ENCODE measurements at places on chromosomes 1 and 21.

DNA sequence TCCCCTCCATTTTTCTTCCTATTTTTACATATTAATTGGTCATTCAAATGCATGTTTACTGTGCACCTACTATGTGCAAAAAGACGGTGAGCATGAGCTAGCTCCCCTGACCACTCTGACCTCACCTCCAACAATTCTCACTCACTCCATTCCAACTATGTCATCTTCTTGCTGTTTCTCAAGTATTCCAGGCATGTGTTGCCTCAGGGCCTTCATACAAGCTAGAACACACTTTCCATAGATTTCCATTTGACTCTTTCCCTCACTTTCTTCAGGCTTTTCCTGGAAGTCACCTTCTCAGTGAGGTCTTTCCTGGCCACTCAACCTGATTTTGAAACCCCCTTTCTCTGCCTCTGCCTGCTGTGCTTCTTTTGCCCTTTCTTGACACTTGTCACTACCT, 32.6 kb downstream of the CHIA start:
- DNase-seq, result no peak

- no peak for DNase-seq
These were observed 11.9 kb upstream of the MRPL55 start for GRCh38 chr1:228120857-228121489.

DNA sequence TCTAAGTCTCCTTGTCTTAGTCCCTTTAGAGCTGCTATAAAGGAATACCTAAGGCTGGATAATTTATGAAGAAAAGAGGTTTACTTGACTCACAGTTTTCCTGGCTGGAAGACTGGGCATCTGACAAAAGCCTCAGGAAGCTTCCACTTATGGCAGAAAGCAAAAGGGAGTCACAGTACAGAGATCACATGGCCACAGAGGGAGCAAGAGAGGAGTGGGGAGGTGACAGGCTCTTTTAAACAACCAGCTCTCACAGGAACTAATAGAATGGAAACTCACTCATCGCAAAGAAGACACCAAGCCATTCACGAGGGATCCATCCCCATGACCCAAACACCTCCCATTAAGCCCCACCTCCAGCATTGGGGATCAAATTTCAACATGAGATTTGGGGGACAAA, 68.8 kb downstream of the DDAH1 start:
- no peak for DNase-seq

DNA sequence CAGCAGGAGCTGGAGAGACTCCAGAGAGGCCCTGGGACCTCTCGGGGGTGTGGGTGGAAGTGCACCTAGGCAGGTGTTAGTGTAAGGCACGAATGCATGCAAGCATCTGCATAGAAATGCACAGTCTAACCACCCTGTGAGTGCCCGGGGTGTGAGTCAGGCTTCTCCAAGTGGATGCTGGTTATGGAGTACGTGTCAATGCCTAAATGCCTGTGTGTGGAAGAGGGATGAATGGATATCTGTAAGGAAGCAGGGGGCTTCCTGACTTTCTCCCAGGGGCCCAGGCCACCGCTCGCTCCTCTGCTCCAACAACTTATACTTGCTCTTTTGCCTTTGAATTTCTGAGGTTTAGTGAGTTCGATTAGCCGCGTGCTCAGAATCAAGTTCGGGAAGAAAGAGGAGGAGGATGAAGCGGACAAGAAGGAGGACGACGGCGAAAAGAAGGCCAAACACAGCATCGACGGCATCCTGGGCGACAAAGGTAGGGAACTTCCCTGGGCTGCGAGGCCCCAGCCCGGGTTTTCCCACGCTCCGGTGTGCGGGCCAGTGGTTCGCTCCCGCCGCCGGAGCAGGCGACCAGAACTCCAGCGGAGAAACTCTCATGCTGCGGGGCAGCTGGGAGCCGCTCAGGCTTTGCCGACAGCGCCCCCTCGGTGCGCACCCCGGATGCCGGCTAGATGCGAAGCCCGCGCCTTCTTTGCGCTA, 5.4 kb downstream of the PAX7 start:
- no peak for DNase-seq

- no peak for DNase-seq
These were observed 47.8 kb downstream of the ADGRL4 start for GRCh38 chr1:78958711-78959110.

DNA sequence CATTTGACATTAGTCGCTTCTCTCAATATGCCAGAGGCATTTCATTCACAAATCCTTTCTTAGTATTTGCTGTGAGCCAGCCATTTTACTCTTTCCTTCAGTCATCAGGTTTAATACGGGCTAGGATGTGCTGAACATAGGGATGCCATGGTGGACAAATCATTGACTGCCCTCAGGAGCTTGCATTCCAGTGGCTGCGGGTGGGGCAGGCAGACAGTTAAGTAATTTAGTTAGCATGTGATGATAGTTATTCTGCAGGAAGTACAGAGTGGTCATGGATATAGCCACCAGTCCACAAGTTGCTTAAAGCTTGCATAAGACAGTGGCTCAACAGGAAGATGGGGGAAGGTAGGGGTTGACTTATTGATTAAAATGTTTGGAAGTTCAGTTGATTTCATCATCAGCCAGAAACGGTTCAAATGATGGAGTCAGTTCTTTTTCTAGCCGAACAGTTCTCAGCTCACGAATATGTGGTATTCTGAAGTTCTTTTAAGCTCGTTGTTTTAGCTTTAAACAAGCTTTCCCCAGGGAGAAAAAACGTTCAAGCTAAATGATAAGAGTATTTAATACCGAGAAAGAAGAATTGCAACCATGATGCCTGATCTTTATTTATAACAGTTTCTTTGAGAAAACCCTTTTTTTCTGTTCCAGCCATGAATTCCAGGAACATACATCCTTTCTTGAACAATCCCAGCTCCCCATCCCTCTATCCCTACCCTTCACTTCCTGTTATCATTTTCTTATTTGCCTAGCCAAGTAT, 1.4 kb downstream of the SLC22A15 start:
- DNase-seq, result no peak

GRCh38 chr1:247385283-247385682, 30.7 kb upstream of the NLRP3 start:
- DNase-seq, result no peak

DNA sequence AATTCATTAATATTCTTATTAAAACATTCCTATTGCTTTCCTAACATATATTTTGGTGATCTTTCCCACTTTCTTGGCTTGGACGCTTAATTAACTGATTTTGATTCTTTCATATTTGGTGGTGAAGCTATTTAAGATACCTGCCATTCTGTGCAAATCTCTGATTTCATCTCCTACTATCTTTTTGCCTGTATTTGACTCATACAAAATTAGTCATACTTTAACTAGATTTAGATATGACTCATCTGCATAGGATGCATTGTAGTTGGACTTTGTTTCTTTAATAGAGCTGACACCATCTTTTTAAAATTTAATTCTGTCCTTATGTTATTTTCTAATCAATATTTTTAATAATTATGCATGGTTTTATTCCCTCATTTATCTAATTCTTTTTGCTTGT, 93.8 kb upstream of the PLPPR4 start:
- DNase-seq, result no peak

- DNase-seq, result no peak
These were observed 11.3 kb downstream of the THEM4 start for GRCh38 chr1:151897991-151898431.

DNA sequence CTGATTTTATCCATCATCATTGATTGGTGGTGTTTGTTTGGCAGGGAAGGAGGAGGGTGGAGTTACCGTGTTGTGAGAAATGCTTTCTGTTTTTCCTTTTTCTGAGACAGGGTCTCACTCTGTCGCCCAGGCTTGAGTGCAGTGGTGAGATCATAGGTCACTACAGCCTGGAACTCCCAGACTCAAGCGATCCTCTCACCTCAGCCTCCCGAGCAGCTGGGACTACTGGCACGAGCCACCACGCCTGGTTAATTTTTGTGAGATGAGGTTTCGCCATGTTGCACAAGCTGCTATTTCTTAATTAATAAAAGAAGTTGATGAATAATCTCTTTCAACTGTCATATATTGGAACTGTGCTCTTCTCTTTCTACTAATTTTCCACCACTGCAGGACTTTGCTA, 44.3 kb downstream of the HUNK start:
- no peak for DNase-seq

DNA sequence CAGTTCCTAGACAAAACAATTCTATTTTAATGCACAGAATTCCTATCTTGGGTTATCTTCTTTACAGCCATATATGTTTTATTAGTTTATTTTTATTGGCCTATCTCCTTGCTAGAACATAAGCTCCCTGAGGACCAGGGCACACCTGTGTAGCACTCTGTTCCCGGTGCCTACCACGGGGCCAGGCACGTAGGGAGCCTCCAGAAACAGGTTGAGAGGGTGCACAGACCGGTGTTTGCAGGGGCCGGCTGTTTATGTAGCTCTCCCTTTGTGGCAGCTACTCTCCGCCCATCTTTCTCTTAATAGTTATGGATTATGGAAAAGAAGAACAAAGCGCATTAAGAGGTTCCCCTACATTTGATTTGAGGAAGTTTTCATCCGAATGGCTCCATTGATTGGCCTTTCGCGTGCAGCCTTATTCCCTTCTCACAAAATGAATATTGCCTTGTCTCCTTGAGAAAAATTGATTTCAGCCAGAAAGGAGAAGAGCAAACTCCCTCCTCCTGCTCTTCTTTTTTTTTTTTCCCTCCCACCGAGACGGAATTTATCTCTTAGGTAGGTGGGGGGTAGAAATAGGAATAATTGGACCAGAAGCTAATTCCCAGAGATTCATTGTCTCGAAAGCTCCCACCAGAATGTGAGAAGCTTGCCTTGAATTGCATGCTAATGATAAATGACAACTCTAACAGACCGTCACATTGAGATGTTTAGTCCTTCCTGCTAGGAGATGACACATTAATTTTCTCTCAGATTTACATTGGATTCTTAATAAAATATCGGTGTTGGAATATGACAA, 447.4 kb downstream of the CAMTA1 start:
- DNase-seq, result no peak

GRCh38 chr1:95043141-95043980, 29.4 kb downstream of the ALG14 start:
- DNase-seq, result peak; percentile 82

DNA sequence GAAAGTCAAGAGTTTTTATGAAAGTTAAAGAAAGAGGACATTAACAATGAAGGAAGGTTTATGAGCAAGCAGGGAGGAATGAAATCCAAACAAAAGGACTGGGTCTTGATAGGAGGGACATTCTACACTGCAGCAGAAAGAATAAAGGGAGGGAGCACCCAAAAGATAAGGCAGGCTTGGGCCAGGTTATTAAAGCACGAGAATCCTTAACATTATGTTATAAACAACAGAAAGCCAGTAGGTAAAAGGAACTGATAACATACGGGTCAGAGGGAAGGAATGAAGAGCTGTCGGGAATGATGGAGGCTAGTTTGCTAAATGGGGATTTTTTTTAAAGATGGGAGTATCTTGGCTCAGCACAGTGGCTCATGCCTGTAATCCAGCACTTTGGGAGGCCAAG, 19.4 kb downstream of the LPGAT1 start:
- no peak for DNase-seq

GRCh38 chr1:9314711-9315379, 22.2 kb downstream of the SPSB1 start:
- DNase-seq, result no peak

GRCh38 chr1:9080705-9081291, 11.4 kb upstream of the SLC2A5 start:
- DNase-seq, result no peak

- no peak for DNase-seq
These were observed 11.4 kb downstream of the FASLG start for GRCh38 chr1:172670316-172670715.

- no peak for DNase-seq
These were observed 83.6 kb downstream of the GRIK3 start for GRCh38 chr1:36950604-36951291.

DNA sequence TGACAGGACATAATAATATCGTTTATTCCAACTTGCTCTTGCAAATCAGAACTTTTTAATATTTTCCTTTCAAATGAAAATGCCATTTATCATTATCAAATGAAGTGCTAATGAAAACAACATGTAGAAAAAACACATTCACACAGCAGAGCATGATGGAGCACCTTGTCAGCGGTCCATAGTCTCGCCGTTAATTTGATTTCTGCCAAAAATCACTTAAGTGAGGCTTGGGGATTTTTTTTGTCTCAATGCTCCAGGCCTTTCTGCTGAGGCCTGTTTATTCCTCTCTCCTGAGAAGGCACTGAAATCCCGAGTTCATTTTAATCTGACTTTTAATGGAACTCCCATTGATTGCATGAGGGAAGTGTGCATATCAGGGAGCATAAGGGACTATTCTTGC, 122.5 kb downstream of the ELAVL4 start:
- no peak for DNase-seq

Data from CD4-positive, alpha-beta T cell treated with Interleukin-4 for 4 hours (primary cell).